ENCODE measurements at places on chromosomes 12 and 14.

GRCh38 chr14:52874389-52874788 is 76.5 kb downstream of the FERMT2 start:
- DNase-seq = no peak

DNA sequence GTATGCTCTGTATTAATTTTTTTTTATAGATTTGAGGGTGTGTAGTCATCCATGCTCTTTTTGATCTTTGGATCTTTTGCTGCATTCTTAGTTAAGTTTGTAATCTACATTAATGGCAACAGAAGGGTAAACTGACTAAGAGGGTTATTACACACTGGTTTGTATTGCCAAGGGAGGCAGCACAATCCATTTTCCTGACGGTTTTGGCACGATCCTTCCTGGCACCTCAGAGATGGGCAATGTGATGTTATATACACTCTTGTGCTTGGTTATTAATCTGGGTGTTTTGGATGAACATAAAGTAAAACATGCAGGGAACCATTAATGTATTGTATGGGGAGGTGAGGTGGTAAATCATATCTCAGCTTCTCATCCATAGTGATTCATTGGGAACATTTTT is 98.8 kb upstream of the SLC38A2 start:
- DNase-seq = no peak

DNA sequence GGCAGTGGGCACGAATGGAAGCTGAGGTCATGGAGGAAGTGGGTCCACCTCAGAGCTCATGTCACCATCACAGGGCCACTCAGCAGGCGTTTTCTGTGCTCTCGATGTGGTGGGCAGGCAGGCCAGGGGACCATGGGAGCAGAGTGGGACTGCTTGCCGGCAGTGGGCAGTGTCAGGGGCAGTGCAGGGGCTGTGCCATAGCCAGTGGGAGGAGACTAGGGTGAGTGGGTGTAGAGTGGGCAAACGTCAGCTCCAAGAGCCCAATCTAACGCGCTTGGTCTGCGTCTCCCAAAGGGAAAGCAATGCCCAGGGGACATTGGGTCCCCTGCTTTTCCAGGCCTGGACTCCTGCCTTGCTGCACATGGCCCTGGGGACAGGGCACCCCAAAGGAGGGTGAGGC is 58.3 kb downstream of the SLC6A12 start:
- no peak for DNase-seq

- DNase-seq = no peak
These were observed 55.4 kb upstream of the DDX11 start for GRCh38 chr12:31018106-31018789.

DNA sequence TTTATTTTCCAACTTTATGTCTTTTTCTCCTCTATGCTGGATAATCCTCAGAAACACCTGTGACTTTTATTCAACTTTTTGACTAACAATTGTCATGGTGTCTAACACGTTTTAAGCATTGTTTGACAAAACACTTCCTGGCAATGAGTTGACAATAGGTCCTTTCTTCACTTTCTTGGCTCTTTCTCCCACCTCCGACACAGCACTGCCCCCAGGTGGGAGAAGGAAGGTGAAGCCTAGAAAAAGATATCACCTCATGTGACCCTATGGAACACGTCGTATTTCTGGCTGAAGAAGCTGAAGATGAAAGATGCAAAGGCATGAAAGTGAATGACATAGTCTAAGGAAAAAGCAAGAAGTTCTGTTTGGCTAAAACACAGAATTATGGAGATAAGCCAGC is 430.0 kb downstream of the ETNK1 start:
- no peak for DNase-seq

GRCh38 chr14:89720741-89721729 is 233.5 kb downstream of the EFCAB11 start:
- DNase-seq = no peak

GRCh38 chr12:106251631-106252455 is 4.0 kb upstream of the CKAP4 start:
- no peak for DNase-seq

- no peak for DNase-seq
These were observed 205.7 kb downstream of the ZFP36L1 start for GRCh38 chr14:68586896-68587751.

DNA sequence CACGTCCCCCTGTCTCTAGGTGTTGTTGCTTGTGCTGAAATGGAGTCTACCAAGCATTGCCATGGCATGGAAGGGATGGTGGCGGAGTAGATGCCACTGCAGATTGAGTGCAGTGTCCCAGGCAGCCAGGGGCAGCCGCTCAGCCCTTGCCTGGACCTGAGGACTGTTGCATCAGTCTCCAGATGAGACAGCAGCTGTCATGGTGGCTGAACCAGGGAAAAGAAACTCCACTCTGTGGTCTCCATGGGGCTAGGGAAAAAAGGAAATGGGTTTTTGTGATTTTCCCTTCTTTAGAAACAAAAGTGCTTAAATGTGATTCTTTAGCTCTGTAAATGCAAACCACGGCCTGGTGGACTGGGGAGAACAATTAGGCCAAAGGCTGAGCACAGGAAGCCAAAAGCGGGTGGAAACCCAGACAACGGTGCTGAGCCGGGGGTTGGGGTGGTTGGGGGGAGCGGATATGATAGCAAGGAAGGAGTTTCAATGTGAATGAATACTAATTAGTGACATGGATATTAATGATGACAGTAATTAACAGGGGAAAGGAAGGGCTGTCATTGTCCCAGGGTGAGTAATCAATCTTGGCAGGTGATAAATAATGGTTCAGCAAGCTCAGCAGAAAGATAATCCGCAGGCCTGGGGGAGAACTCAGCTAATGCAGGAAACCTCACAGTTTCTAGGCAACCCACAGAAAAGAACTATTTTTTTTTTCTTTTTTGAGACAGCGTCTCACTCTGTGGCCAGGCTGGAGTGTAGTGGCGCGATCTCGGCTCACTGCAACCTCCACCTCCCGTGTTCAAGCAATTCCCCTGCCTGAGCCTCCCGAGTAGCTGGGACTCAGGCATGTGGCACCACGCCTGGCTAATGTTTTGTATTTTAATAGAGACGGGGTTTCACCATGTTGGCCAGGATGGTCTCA is 442.6 kb downstream of the DPF3 start:
- DNase-seq = no peak

GRCh38 chr12:79655036-79655435 is 35.7 kb downstream of the PAWR start:
- no peak for DNase-seq

DNA sequence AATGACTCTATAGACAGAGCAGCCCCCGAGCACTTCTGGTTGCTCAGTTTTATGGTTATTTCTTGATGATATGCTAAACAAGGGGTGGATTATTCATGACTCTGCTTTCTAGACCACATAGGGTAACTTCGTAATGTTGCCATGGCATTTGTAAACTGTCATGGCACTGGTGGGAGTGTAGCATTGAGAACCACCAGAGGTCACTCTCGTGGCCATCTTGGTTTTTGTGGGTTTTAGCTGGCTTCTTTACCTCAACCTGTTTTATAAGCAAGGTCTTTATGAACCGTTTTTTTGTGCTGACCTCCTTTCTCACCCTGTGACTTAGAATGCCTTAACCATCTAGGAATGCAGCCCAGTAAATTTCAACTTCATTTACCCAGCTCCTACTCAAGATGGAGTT is 1036.2 kb upstream of the FLRT2 start:
- DNase-seq = no peak

GRCh38 chr12:38838056-38838850 is 67.1 kb downstream of the CPNE8 start:
- no peak for DNase-seq

DNA sequence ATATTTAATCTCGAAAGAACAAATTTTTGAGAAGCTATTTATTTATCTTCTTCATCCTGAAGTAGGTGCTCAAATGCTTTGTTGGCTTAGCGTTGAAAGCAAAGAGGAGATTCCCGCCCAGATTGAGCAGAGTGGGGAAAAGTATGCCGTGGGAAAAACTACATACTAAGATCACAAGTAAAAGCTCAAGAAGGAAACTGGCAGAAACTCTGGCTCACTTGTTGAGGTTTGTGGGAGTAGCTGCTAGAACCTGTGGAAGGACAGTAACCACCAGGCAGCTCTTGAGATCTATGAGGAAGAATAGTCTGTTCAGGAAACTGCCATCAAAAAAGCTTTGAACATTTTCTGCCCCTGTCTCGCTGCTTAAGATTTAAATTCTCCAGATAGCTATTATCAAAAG is 3.9 kb downstream of the MYRFL start:
- DNase-seq = no peak

DNA sequence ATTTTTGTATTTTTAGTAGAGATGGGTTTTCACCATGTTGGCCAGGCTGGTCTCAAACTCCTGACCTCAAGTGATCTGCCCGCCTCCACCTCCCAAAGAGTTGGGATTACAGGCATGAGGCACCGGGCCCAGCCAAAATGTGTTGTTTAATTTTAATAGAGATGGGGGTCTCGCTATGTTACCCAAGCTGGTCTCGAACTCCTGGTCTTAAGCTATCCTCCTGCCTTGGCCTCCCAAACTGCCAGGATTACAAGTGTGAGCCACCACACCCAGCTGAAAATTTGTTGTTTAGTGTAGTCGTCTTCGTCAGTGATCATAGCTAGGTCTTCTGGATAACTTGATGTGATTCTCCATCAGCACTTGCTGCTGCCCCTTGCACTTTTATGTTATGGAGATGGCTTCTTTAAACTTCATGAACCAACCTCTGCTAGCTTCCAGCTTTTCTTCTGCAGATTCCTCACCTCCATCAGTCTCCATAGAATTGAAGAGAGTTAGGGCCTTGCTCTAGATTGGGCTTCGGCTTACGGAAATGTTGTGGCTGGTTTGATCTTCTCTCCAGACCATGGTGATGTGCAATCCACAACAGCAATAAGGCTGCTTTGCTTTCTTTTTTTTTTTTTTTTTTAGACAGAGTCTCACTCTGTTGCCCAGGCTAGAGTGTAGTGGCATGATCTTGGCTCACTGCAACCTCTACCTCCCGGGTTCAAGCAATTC is 13.0 kb downstream of the ISCU start:
- DNase-seq = no peak

- no peak for DNase-seq
These were observed 82.5 kb downstream of the ETV6 start for GRCh38 chr12:11732023-11732422.

GRCh38 chr12:57235017-57235727 is 5.7 kb downstream of the SHMT2 start:
- no peak for DNase-seq

- no peak for DNase-seq
These were observed 12.6 kb upstream of the FAIM2 start for GRCh38 chr12:49916129-49916919.

- peak; percentile 25 for DNase-seq
These were observed 6.6 kb downstream of the CARMIL3 start for GRCh38 chr14:24058260-24058950.

DNA sequence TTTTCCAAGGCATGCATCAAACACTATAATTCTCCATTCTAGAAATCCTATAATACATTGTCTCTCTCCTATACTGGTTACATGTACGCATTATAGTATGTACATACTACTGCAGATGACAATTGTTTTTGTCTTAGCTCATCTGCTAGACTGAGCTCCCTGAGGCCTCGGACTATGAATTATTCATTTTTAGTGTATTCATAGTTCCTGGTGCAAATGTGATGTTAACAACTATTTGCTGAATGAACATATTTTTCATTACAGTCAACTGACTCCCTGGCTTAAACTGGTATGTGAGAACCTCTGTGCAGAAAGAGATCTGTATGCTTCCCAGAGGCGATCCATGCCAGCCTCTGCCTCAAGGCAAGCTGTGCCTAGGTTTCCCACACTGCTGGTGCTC is 91.8 kb upstream of the PARP11 start:
- DNase-seq = no peak

DNA sequence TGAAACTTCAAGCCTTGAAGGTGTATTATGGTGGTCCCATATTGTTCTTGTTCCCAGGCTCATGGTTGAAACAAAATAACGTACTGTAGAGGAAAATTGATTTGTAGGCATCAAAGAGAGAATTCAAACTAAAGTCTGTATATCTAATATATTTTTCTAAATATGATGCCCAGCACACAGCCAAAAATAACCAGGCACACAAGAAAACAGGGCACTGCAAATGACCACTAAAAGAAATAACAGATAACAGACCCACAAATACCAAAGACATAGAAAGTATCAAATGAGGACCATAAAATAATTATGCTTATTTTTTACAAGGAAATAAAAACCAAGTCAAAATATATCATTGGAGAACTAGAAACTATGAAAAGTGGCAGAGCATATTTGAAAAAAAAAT is 46.8 kb downstream of the LLPH start:
- DNase-seq = no peak

- no peak for DNase-seq
These were observed 65.9 kb upstream of the C14orf180 start for GRCh38 chr14:104513641-104514046.

DNA sequence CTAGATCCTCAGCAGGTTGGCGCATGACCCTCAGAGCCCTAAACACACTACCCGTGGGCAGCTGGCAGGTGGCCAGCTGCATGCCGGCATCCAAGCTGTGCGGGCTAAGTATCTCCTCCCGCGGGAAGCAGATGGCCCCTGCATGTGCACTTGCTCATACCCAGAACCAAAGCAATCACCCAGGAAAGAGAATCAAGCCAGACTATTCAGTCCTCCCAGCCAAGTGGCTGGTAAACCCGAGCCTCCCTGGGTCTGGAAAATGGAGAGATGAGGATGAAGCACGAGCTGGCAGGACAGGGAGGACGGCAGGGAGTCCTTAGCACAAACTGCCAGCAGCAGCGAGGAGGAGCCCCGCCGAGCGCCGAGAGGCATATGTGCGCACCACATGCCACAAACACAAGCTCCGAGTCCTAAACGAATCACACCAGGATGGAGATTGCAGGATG is 139.7 kb downstream of the RIMBP2 start:
- DNase-seq = no peak

GRCh38 chr14:21169573-21169972 is 13.7 kb upstream of the OR5AU1 start:
- no peak for DNase-seq

DNA sequence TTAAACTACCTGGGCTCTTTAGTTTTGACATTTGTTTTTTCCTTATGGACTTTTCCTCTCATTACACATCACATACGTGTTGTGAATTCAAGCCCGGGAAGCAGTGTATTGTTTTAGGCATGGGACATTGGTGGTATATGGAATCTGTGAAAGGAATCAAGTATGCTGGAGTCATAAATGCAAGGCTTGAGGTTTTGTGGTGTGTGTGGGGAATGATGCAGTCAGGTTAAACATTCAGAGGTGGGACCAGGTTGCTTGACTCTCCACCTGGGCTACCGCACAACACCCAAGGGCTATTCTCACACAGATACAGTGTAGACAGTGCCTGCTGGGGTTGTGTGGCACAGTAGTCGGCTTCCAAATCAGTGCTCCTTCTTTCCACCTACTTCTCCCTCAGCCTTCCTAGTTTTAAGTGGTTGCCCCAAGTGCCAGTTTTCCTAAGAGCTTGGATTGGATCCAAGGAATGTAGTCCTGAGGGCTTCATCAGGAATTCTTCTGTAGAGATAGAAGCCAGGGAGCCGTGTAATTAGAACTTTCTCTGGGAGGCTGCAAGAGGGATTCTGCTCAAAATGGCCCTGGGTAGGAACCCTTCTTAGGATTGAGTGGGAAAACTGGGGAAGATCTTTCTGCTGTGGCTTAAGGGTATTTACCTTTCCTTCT is 243.7 kb downstream of the C12orf75 start:
- DNase-seq = no peak

- no peak for DNase-seq
These were observed 130.1 kb downstream of the GLT1D1 start for GRCh38 chr12:128983371-128983770.

GRCh38 chr12:3592856-3593625 is 102.0 kb downstream of the PRMT8 start:
- DNase-seq = no peak

- no peak for DNase-seq
These were observed 798 bp downstream of the CLEC2B start for GRCh38 chr12:9868311-9868801.

- no peak for DNase-seq
These were observed 41.4 kb downstream of the ACTN1 start for GRCh38 chr14:68937471-68938270.
